ENCODE measurements at places on chromosomes 7 and 10.

DNA sequence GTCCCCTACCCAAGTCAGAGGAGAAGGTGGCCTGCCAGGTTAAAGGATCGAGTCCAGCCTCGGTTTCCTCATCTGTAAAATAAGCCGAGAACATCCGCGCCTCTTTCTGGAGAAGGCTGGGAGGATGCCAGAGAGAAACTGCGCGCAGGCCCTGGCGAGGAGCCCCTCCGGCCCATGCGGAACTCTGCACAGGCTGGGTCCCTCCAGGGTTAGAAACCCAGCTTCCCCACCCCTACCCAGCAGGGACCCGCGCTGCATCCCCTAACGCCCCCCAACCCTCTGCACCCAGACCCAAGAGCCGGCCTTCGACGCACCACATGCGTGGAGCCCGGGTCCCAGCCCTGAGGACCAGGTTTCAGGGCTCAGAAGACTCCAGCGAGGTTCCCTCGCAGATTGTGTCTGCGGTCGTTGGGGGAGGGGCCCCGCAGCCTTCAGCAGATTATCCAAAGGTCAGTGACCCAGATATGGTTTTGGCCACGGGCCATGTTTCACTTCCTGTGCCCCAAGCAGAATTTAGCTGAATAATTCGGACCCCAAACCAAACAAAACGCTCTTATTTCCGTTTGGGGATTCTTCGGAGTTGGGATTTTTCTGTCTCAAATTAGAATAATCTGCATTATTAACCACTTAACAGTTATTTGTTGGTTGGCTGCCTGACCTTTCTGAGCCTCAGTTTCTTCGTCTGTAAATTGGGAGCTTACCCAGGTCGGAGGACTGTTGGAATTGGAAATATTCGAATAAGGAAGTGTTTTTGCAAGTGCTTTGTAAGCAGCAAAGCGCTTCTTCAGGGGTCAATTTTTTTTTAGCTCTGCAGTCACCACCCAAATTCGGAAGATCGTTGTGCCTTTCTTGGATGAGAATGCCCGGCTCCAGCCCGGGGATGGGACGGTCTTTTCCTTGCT, 167.7 kb downstream of the UBE2H start:
- no peak for DNase-seq

DNA sequence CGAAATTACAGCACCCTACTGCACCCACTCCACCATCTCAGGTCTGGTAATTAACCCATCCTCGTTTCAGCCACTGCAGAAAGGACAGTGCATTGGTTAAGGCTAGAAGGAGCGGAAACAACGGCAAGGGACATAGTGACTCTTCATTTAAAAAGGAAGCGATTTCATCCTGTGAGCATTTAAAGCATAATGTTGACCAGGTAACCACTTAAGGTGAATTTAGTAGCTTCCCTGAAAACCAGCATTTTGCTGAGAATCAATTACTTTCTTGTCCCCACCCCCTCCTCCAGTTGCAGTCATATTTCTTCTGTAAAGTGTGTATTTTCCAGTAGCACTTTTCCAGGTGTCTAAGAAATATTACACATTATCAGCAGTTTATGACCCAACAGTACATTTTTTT, 821 bp upstream of the JAZF1 start:
- no peak for DNase-seq

DNA sequence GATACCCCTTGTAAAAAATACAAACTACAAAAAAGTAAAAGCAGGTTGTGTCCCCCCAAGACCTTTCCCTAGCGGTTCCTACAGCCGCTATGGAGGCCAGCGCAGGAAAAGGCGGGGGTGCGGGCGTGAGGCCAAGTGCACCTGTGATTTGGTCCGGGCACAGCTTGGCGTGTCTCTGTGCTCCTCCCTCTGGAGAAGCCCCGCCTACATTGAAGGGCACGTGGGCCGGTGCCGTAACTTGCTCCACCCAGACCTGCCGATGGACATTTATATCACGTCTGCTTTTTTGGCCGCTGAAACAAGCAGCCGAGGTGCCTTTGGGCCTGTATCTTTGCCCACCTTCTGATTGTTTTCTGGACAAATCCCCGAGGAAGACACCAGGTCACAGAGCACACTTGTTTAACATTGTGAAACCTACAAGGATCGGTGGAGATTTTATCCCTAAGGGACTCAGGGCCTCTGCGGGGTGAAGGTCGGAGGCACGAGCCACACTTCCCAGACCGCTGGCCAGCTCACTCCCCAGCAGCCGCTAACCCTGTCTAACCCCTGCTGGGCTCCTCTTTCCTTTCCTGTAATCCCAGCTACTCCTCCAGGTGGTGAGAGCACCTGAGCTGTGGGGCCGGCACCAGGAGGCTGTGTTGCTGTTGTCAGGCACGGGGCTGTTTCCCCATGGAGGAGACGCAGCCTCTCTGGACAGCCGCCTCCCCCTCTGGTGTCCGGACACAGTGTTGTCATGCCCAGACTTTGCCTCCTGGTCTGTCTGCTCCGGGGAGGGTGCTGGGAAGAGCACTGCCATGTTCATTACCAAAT, 18.8 kb upstream of the INPP5A start:
- no peak for DNase-seq

- DNase-seq = no peak
These were observed 18.6 kb downstream of the RABGEF1 start for GRCh38 chr7:66758950-66759628.

DNA sequence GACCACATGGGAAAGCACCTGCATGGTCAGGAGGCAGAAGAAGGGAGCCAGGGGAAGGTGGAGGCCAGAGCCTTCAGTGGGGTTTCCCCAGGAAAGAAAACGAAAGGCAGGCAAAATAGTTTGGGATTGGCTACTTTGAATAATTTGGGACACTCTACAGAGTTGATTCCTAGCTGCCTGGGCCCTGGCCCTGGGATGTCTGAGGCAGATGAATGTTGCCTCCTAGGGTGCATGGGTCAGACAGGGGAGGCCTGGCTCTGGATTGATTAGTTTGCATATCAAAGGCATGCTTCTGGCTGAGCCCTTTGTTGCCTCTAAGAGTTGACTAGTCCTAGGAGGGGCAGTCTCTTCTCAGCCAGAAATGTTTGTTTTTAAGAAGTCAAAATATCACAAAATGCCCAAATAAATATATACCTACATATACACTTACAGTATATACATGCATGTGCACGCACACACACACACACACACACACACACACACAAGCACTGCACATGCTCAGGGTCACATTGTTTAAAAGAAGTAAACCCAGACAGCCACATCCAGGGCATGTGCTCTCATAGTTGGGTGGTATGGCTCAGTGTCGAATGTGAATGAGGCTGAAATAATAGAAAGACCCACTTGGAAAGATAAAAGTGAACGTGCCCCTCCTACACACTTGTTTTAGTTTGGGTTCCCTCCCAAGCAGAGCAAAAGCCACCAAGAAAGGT, 184.2 kb downstream of the GPAM start:
- DNase-seq = no peak

DNA sequence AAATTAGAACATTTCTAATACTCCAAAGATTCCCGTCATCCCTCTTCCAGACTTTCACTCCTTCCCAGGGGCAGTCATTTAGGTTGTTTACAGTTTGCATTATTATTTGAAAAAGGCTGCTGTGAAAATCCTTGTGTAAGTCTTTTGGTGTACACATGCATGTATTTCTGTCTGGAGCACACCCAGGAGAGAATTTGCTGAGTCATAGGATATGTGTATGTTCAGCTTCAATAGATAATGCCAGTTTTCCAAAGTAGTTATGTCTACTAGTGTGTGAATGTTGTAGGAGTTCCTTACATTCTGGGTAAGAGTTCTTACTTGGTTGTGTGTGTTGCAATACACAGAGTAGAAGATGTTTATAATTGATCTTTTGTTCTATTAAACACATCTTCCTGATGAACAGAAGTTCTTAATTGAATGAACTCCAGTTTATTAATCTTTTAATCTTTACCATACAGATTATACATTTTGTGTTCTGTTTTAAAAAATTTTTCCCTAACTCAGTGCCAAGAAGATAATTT, 25.3 kb downstream of the CROT start:
- DNase-seq = no peak

DNA sequence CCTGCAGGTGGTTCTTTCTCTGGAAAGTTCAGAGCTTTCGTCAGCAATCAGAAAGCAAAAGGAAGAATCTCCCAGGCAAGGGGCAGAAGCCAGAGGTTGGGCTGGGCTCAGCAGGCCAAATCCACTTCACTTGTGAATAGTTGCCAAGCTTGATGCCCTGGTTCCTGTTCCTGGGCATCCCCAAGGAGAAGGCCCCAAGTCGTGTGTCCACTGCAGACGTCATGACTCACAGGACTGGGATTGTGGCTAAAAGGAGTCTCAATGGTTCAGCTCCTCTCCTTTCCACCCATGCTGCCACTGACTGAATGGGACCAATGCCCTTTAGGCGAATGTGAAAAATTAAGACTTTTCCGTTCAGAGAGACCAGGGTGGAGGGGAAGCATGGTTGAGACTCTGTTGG, 38.6 kb upstream of the TRIM8 start:
- DNase-seq = no peak

GRCh38 chr7:111871283-111871682, 309.0 kb upstream of the IMMP2L start:
- no peak for DNase-seq

DNA sequence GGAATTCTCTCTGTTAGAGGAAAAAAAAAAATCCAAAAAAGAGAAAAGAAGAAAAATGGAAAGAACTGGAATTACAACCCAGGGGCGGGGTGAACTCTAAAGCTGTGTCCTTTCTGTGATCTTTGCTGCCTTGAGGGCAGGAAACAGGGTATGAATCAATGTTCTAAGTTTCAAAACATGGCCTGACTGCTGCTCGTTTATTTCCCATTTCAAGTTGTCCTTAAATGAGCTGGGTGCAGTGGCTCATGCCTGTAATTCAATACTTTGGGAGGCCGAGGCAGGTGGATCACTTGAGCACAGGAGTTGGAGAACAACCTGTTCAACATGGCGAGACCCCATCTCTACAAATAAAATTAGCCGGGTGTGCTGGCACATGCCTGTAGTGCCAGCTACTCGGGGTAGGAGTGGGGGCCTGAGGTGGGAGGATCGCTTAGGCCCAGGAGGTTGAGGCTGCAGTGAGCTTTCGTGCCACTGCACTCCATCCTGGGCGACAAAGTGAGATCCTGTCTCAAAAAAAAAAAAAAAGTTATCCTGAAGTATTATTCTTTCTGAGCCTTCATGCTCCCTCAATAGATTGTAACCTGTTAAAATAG, 24.7 kb upstream of the TFAM start:
- DNase-seq = no peak

- no peak for DNase-seq
These were observed 13.8 kb upstream of the ZRANB1 start for GRCh38 chr10:124928087-124928486.
